Activated T-helper 17 cell treated with anti-CD3 and anti-CD28 coated beads, Interleukin-2, amount 50 U/mL, for 72 hours (primary cell): ENCODE measurements at places on chromosomes 5 and 9. TPM values are rescaled to one million over a fixed set of nuclear protein-coding genes. Genes with fewer than 3 reads are reported as not detected.

- no peak for ATAC-seq
Observed at GRCh38 chr9:131122158-131122557, 3.2 kb upstream of the NUP214 start.

DNA sequence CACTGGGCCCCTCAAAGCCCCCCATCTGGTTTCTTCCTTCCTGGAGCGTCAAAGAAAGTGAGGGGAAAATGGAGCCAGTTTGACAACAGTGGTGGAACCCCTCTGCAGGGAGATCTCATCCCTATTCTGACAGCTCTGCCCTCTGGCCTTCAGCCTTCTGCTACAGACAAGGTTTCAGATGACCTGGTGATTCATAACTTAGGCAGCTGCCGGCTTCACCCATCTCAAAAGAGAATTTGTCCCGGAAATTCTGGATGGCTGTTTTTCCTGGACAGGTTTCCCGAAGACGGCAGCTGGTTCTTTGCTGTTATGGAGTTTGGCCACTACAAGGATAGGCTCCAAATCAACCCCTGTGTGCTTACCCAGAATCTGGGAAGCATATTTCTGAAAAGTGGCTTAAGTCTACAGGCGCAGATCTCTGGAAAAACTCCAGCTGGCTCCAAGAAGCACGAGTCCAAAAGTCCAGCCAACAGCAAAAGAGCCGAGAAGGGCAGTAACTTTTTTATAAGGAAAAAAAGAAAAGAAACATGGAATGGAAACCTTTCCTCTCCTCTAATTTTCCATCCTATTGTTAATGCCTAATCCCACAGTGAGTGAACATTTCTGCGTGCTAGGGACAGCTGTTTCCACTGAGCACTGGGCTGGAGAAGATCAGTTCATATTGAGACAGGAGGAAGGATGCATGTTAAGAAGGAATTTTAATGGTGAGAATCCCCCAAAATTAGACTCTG, 54.5 kb downstream of the ZNF366 start:
- no peak for ATAC-seq

- no peak for ATAC-seq
Observed at GRCh38 chr5:31982027-31982426, 192.1 kb downstream of the GOLPH3 start.

DNA sequence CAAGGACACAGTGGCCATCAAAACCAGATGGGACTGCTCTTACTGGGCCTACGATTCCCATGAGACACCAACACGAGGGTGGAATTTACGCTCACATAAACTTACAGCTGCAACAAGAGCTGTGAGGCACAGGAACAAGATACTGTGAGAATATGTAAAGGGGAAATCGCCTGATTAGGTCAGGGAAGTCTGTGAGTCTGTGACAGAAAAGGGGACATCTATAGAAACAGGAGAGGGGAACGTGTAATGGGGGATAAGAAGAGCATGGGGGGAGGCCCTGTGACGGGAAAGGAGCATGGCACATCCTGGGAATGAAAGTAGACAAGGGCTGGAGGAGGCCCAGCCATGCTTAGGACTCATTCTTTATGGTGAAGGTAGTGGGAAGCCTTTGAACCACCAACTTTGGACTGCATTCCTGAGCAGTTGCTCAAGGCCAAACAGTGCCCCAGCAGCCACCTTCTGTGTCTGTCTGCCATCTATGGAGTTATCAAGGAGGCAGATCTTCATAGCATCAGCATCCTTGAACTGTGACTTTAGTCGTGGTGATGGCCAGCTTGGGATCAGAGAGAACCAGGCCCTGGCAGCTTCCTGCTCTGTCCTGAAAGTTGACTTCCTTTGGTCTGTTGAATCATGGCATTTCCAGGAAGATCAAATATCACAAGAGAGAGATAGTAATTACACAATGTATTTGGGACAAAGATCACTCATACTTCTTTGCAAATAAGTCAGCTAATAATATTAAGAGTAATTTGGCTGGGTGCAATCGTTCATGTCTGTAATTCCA, 87.9 kb upstream of the FAM169A start:
- ATAC-seq, result peak; percentile 86

DNA sequence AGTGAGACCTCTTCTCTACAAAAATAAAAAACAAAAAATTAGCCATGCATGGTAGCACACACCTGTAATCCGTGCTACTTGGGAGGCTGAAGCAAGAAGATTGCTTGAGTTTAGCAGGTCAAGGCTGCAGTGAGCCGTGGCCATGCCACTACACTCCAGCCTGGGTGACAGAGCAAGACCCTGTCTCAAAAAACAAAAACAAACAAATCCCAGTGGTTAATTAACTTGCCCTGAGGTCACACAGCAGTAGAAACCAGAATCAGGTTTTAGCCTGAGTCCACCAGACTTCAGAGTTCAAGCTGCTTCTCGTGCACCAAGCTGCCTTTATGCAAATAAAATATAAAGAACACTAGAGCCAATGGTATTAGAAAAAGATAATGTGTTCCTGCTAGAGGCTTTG, 169.7 kb downstream of the GOLPH3 start:
- no peak for ATAC-seq

DNA sequence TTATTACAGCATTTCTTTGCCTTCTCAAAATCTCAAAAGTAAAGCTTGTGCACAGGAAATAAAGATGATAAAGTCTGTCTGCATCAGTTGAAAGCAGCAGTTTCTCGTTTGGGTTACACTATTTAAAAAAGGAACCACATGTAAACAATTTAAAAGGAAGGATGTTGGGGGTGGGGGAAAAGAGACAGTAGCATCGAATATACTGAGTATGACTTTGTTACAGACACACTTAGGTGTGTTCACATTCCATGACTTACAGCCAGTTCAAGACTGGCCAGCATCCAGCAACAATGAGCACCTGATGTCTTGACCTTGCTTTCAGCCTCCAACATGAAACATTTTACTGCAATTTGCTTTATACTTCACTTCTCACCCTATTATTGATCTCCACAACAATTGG, 8.7 kb downstream of the GAPT start:
- ATAC-seq, result no peak

- peak; percentile 57 for ATAC-seq
Observed at GRCh38 chr9:112174965-112175795, at the start of gene SUSD1. Gene SUSD1, minus strand, starts transcription at chr9:112175297. Its CDS starts 62 bp downstream, at chr9:112175235.

GRCh38 chr5:122870219-122870856, 24.9 kb downstream of the SNX24 start:
- no peak for ATAC-seq

DNA sequence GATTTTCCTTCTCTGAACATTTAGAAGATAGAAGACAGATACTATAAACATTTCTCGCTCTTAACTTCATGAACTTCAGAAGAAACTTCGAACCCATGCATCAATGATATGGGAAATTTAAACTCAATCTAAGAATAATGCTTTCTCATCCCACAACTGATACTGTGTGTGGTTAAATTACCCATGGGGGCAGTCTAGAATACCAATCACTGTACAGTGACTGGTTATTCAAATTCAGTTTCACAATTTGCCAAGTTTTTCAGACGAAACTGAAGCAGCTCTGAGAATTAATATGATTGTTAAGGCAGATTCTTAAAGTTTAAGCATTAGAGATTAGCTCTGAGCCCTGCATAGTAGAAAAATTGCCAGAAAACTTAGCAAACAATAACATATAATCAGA, 431.0 kb downstream of the SH3GL2 start:
- no peak for ATAC-seq

- ATAC-seq, result no peak
Observed at GRCh38 chr5:68345171-68345570, 129.6 kb downstream of the PIK3R1 start.

- peak; percentile 46 for ATAC-seq
Observed at GRCh38 chr5:83718195-83718825, 2.3 kb downstream of the HAPLN1 start.

DNA sequence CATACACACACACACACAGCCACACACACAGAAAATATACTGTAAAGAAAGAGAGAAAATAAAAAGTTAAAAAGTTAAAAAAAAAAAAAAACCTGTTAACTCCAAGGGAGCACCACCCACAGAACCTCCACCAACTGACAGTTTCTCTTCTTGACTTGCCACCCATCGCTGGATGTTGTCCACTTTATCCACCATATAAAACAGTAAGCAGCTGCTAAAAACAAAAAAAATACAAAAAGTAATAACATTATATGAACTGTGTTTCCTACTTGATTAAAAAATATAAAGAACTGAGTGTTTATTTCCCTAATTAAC, 1.2 kb downstream of the PURA start:
- ATAC-seq, result no peak

- no peak for ATAC-seq
Observed at GRCh38 chr5:139108063-139108824, 89.9 kb downstream of the SIL1 start.

GRCh38 chr9:91500509-91501014, 76.9 kb upstream of the NFIL3 start:
- ATAC-seq, result peak; percentile 93

- ATAC-seq, result no peak
Observed at GRCh38 chr5:146620031-146620668, 104.2 kb upstream of the GPR151 start.

- ATAC-seq, result no peak
Observed at GRCh38 chr9:82404881-82405280, 416.3 kb downstream of the SPATA31D1 start.

DNA sequence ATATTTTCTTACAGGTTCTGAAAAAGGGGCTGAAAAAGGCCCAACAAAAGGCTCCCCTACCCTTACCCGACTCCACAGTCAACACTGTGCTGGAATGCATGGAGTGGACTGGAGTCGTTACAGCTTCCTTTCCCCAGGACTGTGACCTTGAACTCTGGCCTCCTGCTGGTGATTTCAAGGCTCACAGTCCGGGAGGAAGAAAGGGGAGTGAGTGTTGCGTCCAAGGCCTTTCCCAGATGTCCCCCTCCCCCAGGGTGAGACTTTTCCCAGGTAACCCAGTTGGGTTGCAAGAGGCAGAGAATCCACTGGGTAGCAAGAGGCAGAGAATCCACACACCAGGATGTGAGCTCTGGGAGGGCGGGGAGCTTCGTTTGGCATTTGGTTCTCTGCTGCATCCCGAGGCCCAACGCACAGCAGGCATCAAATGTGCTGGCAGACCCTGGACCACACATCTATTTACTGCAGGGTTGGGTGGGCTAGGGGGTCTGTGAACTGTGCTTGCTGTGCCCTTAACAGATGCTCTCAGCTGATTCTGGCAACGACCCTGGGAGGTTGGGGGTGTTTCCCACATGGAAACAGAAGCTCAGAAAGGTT, 37.5 kb downstream of the FABP6 start:
- ATAC-seq, result no peak

- no peak for ATAC-seq
Observed at GRCh38 chr9:71756753-71757152, 11.6 kb downstream of the CEMIP2 start.

GRCh38 chr5:150034662-150035061, 34.1 kb downstream of the HMGXB3 start:
- no peak for ATAC-seq

- no peak for ATAC-seq
Observed at GRCh38 chr5:154287136-154287535, 96.6 kb downstream of the GALNT10 start.

- peak; percentile 55 for ATAC-seq
Observed at GRCh38 chr9:114098021-114098935, 814 bp downstream of the KIF12 start.

DNA sequence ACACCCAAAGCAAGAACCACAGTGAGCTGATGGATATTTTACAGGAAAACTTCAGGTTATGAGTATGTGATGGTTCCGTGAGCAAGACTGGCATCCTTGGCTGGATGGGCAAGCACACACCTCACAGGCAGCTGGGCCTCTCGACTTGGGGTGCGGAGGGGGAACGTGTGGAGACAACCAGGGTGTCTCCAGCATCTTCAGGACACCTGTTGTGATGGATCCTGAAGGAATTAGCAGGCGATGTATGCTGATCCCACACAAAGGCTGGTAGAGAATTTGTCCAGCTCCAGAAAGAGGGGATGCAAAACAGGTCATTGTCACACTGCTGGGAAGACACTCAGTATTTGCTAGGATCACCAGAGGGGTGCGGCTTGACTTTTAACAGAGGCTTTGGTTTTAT, 42.7 kb downstream of the SECISBP2 start:
- ATAC-seq, result no peak

DNA sequence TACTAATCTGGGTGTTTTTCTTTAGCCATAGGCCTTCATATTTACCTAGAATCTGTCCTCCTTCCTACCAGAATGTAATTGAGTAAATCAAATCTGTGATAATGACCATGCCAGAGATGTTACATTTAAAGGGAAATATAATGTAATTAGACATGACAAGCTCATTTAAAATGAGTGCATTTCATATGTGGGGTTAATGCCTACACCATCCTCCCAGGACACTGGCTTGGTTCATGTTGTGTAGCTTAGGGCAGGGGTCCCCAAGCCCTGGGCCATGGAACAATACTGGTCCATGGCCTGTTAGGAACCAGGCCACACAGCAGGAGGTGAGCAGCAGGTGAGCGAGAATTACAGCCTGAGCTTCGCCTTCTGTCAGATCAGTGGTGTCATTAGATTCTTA, 276.9 kb upstream of the DAP start:
- no peak for ATAC-seq

DNA sequence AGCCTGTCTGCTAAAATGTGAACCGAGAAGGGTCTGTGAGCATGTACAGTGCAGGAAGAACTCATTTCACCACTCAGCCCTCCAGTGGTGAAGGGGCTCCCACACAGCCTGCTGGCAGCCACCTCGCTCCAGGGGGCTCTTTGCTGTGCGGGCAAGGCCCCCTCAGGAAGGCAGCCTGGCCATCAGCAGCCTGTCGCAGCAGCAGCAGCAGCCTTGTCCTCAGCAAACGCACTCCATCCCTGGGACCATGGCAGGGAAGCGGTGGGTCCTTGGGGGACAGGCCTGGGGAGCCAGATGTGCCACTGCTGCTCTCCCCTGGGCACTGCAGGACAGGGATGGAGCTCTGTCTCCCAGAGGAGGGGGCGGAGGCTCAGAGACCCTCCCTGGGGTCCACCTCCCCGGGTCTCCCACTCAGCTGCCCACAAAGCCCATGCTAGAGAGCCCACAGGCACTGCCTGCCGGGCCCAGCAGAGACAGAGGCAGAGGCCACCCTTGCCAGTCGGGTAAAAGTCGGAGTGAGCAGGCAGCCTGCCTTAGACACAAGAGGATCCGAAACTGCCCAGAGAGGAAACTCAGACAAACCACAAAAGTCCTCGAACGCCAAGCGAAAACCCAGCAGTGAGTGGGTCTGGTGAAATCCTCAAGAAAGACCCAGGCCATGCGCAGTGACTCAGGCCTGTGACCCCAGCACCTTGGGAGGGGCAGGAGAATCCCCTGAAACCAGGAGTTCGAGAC, 8.0 kb downstream of the BRD3 start:
- peak; percentile 78 for ATAC-seq

- no peak for ATAC-seq
Observed at GRCh38 chr9:109016132-109016531, 2.8 kb upstream of the CTNNAL1 start.

The ZNF879 gene
- total RNA-seq, result 2.1 TPM

The CNOT8 gene
- 87.4 TPM for total RNA-seq

The MAMDC4 gene
- 27.4 TPM for total RNA-seq

The DIPK1B gene
- total RNA-seq, result not detected

The ADCY2 gene
- not detected for total RNA-seq

The SLC6A3 gene
- not detected for total RNA-seq

The CCIN gene
- total RNA-seq, result not detected

The HRCT1 gene
- not detected for total RNA-seq

The PLAC8L1 gene
- total RNA-seq, result 0.69 TPM

The PCDH1 gene
- not detected for total RNA-seq

The DOCK2 gene
- total RNA-seq, result 229 TPM

The CBY3 gene
- not detected for total RNA-seq

The C9orf153 gene
- 0.26 TPM for total RNA-seq
